NCI-H1048 (cell line): ENCODE measurements at places on chromosomes 5 and 9.

DNA sequence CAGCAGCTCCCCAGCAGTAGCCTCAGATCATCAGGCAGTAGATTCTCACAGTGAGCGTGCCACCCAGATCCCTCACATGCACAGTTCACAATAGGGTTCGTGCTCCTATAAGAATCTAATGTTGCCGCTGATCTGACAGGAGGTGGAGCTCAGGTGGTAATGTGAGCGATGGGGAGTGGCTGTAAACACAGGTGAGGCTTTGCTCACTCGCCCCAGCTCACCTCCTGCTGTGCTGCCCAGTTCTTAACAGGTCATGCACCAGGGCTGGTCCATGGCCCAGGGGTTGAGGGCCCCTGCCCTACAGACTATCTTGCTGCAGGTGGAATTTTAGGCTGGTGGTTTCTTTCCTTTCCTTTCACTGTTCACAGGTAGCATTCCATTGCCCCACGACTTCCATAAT is 100.2 kb downstream of the MRPL36 start:
- no peak for DNase-seq

DNA sequence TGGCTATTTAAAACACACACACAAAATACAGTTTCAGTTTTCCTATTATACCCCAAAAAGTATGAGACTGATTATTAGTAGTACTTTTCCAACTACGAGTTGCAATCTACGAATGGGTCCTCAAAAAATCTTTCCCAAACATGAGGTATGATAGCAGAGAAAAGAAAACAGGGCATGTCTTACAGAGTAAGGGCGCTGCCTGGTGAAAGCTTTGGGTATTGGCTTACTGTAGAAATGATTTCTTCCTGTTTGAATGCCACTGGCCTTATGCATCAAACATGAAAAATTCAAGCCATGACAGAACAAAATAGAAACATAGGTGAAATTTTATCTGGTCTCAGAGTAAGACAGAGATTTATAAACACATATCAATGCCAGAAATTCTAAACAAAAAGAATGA is 448.0 kb downstream of the SPOCK1 start:
- no peak for DNase-seq

- DNase-seq, result no peak
These were observed 112.8 kb upstream of the NR3C1 start for GRCh38 chr5:143516249-143516648.

DNA sequence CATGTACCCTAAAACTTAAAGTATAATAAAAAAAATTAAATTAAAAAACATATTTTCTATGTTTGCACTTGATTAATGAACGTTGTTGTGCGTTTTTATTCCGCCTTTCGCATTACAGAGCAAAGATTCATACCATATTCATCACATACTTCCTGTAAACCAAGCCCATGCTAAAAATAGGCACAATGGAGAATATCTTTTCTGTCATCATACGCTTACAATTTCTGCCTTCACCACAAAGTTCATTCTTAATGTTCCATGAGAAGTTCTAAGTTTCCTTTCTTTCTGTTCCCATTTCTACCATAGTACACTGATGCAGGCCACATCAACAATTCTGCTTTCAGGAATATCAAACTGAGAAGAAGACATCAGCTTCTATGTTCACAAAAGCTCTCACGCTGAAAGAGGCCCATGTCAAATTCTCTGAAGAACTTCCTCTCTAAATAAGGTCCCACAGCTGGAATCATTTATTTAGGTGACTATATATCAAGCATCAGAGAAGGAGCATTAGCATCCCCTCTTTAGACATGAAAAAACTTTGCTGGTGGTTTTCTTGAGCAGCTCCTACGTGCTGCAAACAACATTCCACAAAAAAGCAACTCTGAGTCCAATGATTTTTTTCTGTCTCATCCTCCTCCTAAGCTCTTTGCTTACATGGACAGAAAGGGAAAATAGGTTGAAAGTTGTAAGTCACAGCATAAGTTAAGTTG is 456.4 kb downstream of the CDH10 start:
- no peak for DNase-seq
